Sigmoid colon (tissue), 7 donors: ENCODE measurements at places on chromosomes 4 and X. TPM values are rescaled to one million over a fixed set of nuclear protein-coding genes. Genes with fewer than 3 reads are reported as not detected.

Gene STPG2
- not detected for polyA plus RNA-seq

Gene TEX13D
- polyA plus RNA-seq = not detected

Gene PCDH10
- under 0.01 TPM for polyA plus RNA-seq

Gene SLC10A4
- polyA plus RNA-seq = not detected

Gene SMIM31
- polyA plus RNA-seq = 80.5 TPM

Gene PROM1
- polyA plus RNA-seq = 21.6 TPM

Gene SERPINA7
- not detected for polyA plus RNA-seq

Gene PCDH11X
- 0.36 TPM for polyA plus RNA-seq

Gene MAGEA4
- polyA plus RNA-seq = not detected

Gene MAGEB2
- not detected for polyA plus RNA-seq

Gene NHSL2
- polyA plus RNA-seq = 2.1 TPM

Gene DNAAF6
- not detected for polyA plus RNA-seq

Gene PRR32
- polyA plus RNA-seq = not detected

Gene MAGEA8
- not detected for polyA plus RNA-seq

Gene SPATA4
- not detected for polyA plus RNA-seq

Gene GAGE12F
- not detected for polyA plus RNA-seq

Gene HMX1
- polyA plus RNA-seq = not detected

Gene NAP1L2
- polyA plus RNA-seq = 1.2 TPM

Gene L1CAM
- 10.5 TPM for polyA plus RNA-seq

Gene UGT8
- 2.4 TPM for polyA plus RNA-seq

Gene UGT2B10
- 0.60 TPM for polyA plus RNA-seq

Gene SH2D1A
- polyA plus RNA-seq = 0.23 TPM

Gene KLHL4
- 0.60 TPM for polyA plus RNA-seq

Gene PPP2R2C
- polyA plus RNA-seq = 1.1 TPM

Gene NUDT11
- 0.60 TPM for polyA plus RNA-seq

Gene GPRIN3
- polyA plus RNA-seq = 1.8 TPM

Gene CXCL13
- 1.2 TPM for polyA plus RNA-seq

Gene AR
- polyA plus RNA-seq = under 0.01 TPM

Gene TCEANC
- polyA plus RNA-seq = 1.2 TPM

Gene FHIP1A
- polyA plus RNA-seq = 6.0 TPM

Gene RASGEF1B
- polyA plus RNA-seq = 10.6 TPM

Gene CRLF2
- 0.77 TPM for polyA plus RNA-seq

Gene TSPAN6
- 34.2 TPM for polyA plus RNA-seq

Gene BCLAF3
- polyA plus RNA-seq = 11.4 TPM

Gene TMPRSS11A
- polyA plus RNA-seq = not detected

Gene FAM47A
- not detected for polyA plus RNA-seq

Gene MAGEC3
- not detected for polyA plus RNA-seq

Gene BEND2
- polyA plus RNA-seq = not detected

Gene CASK
- polyA plus RNA-seq = 12.0 TPM

Gene REPS2
- polyA plus RNA-seq = 9.2 TPM

Gene SLC9B1
- 0.50 TPM for polyA plus RNA-seq

Gene IL15
- polyA plus RNA-seq = 13.2 TPM

Gene MAGED2
- polyA plus RNA-seq = 51.1 TPM
